ENCODE measurements at places on chromosomes 5 and 9.

GRCh38 chr5:165224366-165225045 lies 1719.1 kb downstream of the MAT2B start:
- no peak for DNase-seq

- DNase-seq: no peak
These were observed 340.9 kb downstream of the KCNN2 start for GRCh38 chr5:114702731-114703130.

DNA sequence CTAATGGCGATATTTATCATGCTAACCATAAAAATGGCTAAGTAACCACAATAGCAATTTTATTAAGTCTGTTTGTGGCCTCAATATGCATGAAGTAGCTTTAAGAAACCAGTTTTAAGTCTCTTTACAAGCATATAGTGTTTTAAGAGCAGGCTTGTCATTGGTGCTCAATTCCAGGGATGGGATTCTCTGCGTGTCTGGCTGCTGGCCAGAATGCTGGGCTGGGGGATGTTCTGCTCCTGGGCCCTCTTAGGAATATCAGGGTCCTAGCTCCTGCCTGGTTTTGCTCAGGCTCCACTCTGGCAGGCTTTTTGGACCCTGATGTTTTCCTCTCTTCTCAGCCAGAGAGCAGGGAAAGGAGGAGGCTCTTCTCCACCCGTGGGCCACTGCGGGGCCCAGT lies 127.2 kb downstream of the PDE8B start:
- no peak for DNase-seq

DNA sequence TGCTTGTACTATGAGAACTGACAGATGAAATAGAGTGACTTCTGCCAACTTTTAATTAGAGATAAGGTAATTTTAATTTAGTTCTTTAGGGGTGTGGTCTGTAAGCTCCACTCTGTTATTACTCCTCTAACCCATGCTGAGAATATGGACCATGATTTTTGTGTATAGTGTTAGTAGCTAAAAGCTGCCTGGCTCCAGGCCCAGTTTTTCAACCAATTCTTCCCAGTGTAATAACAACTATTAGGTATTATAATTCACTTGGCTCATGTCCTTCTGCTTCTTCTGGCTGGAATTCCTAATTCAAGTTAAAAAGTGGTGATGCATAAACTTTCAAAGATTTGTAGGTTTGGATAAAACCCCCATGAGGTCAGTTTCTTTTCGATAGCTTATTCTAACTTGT lies 216.3 kb downstream of the ISL1 start:
- DNase-seq: no peak

DNA sequence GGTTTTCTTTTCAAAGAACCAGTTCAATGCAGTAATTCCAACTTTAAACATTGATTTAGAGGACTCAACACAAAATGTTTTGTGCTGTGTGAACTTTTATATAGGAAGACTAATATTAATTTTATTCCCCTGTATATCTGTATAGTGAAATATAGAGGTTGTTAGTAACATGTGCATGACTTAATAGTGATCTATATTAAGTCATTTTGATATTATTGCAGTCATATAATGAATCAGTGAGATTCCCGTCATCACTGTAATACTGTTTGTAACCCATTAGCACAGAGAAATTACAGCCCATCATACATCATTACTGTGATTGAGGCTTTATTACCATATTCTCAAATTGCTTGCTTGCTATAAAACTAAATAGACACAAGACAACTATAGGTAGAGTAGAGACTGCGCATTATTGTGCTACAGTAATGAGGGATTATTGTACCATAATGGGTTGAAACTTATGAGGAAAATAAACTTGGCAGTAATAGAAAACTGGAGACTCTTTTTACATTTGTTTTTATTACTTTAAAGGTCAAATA lies 170.7 kb downstream of the RANBP17 start:
- DNase-seq: no peak

All from osteoblast (primary cell).